ENCODE measurements at places on chromosomes 3 and 15.

DNA sequence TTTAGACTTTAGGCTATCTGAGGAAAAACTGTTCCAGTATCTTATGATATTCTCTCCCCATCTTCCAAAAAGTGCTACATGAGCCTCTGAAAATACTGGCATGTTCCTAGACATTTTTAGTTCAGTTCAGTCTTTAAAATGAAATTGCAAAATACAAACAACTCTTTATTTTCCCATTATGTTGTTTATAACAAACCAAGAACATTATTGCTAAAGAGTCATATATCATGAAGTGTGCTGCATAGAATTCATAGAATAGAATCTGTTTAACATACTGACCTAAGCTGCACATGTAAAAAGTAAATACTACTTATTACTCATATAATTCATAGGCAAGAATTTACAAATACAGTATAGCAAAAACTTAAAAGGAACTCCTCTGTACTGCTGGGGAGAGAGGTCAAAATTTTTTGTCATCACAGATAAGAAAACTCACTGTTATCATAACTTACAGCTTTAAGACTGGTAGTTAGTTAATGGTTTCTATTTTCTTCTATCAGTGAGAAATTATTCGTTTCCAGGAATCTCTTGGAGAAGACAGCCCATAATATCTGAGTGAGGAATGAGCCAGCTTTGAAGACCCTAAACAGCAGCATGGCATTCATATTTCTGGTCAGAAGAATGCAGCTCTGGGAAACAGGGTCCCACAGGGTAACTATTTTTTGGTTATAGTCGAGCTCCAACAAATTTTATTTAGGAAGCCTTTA is 32.2 kb downstream of the FILIP1L start:
- DNase-seq, result no peak

- no peak for DNase-seq
Measured at GRCh38 chr3:21654662-21655061, 96.3 kb downstream of the ZNF385D start.

DNA sequence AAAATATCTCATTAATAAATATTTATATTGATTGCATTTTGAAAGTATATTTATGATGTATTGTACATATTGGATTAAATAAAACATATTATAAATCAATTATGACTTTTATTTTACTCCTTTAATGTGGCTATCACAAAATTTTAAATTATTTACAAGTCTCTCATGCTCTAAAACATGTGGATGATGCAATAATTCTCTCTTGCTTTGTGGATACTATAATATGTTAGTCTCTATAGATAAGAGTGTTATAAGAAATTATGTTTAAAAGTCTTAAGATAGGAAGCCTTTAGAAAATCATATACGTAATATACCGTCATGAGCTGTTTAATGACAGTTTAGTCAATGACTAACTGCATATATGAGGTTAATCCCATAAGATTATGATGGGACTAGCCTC is 547.4 kb upstream of the ALCAM start:
- DNase-seq, result no peak

DNA sequence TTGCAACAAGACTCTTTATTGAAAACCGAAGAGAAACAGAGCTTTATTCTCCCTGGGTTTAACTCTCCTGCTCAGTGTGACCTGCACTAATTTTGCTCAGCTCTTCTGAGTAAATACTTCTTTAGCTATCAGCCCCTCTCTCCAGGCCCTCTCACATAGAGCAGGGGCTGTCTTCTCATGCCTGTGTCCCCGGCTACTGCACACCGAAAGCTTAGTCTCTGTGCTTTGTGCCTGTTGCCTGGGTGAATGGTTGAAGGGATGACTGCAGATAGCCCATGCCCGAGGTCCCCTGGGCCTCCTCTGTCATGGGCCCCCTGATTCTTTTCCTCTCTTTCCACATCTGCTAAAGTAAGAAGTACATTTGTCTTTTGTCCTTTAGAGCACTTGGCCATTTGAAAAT is 195.9 kb downstream of the GABRG3 start:
- DNase-seq, result no peak

DNA sequence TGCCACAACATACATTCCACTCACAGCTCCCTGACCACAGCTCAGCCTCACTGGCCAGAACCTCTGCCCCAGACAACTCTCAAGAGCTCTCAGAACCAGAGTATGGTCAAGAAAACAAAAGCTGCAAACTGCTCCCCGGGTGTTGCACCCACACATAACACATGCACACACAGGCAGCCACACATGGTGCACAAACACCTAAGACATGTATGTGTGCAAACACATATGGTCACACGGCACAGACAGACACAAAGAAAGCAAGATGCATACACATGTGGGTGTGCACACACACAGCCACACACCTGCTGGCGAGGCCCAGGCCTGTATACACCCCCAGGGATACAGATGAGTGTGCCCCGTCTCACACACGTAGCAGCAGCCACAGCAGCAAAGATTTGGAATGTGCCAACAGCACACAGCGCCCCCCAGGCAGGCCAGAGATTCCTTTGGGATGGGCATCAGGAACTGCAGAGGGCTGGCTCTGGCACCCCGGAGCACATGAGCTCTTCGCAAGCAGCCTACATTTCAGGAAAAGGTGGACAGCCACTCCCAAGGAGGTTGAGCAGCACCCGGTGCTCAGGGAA is 6.6 kb downstream of the KLF15 start:
- no peak for DNase-seq

DNA sequence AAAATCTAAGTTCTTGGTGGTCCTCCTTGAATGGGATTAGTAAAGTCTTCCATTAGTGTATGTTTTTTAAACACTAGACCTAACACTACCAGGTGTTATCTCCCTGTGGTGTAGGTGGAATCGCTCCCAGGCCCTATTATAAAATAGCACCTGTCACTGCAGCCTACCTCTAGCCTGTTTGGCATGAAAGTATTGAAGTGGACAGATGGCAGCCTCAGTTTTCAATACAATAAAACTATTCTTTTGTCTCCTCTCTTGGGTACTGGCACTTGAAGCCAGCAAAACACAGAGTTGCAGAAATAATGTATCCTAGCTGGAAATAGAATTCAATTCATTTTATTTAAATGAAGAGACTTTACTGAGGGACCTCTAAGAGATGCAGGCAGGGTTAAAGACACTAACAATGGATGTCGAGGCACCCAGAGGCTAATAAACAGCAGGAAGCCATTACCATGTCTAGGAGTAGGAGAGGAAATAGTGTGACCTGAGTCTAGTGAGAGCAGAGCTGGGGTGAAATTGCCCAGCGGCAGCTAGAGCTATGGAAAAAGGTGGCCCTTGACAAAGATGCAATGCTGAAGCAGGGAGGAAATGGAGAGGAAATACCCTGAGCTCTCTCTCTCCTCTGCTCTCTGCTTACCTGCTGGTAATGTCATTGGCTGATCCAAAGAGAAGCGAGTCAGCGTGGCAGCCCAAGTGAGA is 49.1 kb upstream of the TMEM158 start:
- DNase-seq, result no peak

- no peak for DNase-seq
Measured at GRCh38 chr3:174216946-174217718, 642.0 kb upstream of the NAALADL2 start.

- no peak for DNase-seq
Measured at GRCh38 chr3:184378651-184379357, 797 bp upstream of the THPO start.

- no peak for DNase-seq
Measured at GRCh38 chr3:18179521-18179920, 245.6 kb downstream of the SATB1 start.

DNA sequence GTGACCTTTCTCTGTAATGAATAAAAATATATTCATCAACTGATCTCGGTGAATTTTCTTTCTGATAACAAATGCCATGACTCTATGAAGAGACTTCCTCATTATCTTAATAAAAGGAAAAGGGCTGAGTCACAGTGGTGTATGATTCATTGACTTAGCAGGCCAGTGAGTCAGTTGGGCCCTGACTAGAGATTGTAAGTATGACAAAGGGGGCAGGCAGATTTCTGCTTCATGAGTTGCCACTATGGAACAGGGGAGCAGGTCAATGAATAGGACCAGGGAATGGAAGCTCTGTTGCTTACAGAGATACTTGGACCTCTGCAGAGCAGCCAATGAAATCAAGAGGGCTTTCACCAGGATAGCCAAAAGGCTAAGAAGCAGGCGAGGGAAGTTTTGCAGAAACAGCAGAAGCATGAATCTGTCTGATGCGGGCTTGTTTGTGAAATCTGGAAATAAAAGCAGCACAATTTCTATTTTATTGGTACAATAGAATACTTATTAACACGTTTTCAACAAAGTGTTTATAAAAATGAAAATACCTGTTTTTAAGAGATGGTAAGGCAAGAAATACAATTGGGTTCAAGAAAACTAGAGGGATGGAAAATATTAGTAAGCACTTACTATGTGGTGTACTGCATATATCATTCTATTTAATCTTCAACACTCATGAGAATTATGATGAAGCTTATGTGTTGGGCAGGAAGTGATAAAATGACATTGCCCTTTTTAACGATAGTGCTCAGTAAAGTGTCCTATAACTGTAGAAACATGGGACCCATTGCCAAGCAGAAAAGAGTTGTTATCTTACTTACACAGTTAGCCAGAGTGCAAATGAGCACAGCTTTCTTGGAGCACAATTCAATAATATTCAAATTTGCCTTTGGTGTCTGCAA is 169.8 kb upstream of the MYRIP start:
- DNase-seq, result no peak

GRCh38 chr3:197137751-197138150 is 108.1 kb upstream of the MELTF start:
- DNase-seq, result no peak

DNA sequence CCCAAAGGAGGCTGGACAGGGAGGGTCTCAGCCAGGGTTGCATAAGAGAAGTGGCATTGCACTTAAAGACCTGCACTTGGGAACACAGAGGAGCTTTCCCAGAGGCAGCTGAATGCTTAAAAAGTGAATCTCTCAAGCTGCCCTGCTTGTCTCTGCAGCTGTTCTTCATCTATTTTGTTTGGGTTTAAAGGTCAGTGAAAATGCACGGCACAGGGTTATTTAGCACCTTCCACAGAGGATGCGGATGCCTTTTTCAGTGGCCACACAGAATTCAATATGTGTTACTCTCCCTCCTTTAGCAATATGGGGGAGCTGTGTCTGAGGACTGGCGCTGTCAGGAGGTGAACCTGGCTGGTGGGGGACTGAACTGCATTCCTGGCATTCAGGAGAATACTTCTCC is 22.7 kb upstream of the CTNNB1 start:
- no peak for DNase-seq
